ENCODE measurements at places on chromosomes 1 and 21.

DNA sequence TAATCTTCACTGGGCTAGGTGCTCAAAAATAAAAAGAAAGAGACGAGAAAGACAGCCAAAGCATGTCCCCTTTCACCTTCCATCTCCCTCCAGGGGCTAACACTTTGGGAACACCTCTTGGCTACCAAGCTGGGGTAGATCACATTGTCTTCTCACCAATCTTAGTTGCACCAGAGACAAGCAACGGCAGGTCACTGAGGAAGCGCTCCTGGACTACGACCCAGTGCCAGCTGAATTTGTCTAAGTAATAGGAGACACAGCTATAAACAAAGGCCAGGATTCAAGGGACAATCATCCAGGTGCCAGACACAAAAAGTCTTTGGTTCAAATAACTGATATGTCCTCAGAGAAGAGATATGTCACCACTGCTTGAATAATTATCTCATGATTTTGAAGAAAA is 100.4 kb downstream of the SLC45A1 start:
- DNase-seq: no peak

- DNase-seq: no peak
These were observed 687.7 kb downstream of the PTPRU start for GRCh38 chr1:29924017-29924431.

- DNase-seq: no peak
These were observed 12.9 kb downstream of the PTPRU start for GRCh38 chr1:29249170-29249691.

- no peak for DNase-seq
These were observed 22.6 kb upstream of the NRDC start for GRCh38 chr1:51901151-51901550.

DNA sequence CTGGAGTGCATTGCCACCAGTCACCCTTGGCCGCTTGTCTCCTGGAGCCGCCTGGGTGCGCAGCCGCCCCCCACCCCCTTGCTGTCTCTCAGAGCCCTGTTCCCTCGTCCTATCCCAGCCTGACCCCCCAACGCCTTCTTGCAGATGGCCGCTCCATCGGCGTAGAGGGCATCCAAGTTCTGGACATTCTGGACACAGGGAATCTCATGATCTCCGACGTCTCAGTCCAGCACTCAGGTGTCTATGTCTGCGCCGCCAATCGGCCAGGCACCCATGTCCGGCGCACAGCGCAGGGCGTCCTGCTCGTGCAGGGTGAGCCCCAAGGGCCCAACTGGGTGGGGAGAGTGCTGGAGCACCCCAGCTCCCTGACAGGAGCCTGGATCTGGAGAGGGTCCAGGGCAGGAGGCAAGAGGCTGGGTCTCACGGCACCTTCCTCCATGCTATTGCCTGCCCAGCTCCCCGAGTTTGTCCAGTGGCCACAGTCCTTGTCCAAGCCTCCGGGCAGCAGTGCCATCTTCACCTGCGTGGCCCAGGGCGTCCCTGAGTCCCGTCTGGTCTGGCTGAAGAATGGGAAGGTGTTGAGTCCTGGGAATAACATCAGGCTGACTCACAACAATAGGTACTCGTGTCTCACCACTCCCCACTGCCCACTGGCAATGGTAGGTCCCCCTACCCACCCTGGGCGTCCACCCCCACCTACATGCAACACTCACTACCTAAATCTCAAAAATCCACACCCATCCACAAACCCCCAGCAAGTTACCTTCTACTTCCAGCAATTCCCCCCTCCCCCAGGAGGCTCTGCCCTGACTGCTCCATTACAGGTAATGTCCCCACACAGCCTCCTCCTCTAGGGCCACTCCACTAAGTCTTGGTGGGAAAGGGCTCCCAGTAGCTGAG is 24.6 kb downstream of the SLC27A3 start:
- DNase-seq: no peak

Measured in left forelimb (tissue), 1 donor.